ENCODE measurements at places on chromosomes 6 and 20.

DNA sequence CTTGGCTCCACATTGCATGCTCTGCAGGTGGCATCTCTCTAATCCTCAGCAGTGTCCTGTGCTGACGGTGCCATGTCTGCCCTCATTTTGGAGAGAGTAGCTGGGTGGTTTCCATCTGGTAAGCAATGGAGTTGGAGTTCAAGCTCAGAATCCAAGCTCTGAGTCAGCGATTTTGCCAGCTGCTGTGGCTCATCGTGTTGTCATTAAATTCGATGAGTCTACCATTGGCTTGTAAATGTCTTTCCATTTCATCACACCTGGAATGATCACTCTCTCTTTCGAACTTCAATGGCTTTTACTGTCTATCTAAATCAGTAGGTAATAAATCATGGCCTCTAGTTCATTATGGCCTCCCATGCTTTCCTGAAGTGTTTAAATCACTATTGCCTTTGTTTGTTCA is 378.5 kb upstream of the TSHZ2 start:
- DNase-seq = no peak

- DNase-seq = no peak
Observed at GRCh38 chr6:94414041-94414440, 994.7 kb upstream of the EPHA7 start.

- peak; percentile 4 for DNase-seq
Observed at GRCh38 chr20:41643504-41643938, 25.3 kb upstream of the CHD6 start.

DNA sequence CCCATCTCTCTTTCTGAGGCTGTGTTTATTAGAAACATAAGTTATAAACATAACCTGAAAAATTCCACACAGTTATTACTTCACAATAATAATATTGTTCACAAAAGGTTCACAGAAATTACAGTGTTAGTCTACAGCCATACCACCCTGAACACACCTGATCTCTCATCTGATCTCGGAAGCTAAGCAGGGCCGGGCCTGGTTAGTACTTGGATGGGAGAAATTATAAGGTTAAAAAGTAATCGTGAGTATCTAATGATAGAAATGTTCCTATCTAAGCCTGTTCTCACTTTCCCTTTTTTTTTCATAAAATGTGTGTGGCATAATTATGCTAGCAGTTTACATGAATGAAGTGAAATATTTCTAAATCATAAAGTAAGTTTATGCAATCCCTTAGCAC is 647.8 kb downstream of the TBC1D32 start:
- DNase-seq = no peak

GRCh38 chr20:41694796-41695195 is 76.6 kb upstream of the CHD6 start:
- no peak for DNase-seq

GRCh38 chr20:57592263-57593092 is 27.7 kb downstream of the ZBP1 start:
- DNase-seq = no peak
